Osteocyte (in vitro differentiated cells): ENCODE measurements at places on chromosomes 3 and 15.

DNA sequence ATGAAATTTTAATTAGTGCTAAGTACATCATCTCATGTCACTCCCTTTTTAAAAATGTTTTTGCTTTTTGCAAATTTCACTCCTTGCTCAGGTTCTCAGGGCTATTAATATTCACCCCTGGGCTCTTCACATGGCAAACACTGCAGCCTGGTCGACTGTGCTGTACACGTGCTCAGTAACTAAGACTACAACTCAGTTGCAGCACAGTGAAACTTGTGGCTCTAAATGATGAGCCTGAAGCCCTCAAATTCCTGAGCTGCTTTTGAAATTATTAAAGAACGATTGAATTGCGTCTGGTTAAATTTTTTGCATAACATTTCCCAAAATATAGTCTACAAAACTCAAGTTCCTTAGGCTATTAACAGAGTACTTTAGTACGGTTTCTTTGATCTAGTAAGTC lies 159.3 kb upstream of the C2CD4B start:
- no peak for DNase-seq

GRCh38 chr15:79168922-79169456 lies 78.4 kb upstream of the RASGRF1 start:
- peak; percentile 70 for DNase-seq

DNA sequence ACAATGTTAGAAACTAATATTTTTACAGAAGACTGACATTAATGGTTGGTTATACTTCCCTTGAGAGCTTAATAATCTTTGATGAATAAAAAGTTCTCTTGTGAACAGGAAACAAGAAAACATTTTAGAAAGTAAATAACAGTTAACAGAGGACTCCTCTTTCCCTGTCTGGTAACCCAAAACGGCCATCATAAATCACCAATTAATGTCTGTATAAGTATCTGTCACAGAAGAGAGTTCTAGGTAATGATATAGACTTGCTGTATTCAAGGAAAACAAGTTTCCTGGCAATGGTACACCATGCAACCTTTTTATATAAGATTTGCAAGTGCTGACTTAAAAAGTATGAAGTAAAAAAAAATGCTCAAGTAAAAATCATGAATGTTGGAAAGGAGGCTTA lies 426.7 kb downstream of the SOX2 start:
- no peak for DNase-seq

DNA sequence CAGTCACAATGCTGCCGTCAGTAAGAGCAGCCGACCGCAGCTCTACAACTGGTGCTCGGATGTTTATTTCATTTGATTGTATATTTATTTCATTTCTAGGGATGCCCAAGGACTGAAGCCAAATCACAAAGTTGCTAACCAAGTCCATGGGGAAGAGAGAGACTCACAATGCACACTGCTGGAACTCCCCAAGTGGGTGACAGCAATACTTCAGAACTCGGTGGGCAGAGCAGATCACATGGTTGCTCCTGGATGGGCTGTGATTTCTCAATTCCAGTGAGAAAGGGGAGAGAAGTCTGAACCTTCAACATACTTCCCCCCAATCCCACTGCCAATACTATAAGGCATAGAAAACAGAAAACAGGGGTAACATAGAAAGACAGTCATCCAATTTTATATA lies 265.8 kb upstream of the WNT5A start:
- DNase-seq, result no peak

GRCh38 chr15:52262364-52262763 lies 33.2 kb downstream of the MYO5C start:
- no peak for DNase-seq

- DNase-seq, result no peak
These were observed 26.0 kb downstream of the PPCDC start for GRCh38 chr15:75049392-75049791.

DNA sequence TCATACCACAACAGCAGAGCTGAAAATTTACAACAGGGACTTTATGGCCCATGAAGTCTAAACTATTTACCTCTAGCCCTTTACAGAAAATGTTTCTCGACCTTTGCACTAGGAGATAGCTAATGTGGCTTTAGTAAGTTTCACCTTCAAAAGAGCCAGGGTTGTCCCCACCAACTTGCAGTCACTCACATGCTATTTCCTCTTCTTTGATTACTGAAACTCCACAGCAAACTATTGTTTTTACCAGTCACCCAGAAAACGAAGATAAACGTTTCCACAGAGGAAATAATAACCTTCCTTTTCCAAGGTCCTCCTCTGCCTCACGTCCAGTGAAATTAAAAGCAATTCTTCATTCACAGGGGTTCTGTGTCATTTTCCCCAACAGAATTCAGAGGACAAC lies 48.2 kb downstream of the WWTR1 start:
- DNase-seq, result no peak

GRCh38 chr3:2415083-2415482 lies 316.4 kb downstream of the CNTN4 start:
- no peak for DNase-seq

- no peak for DNase-seq
These were observed 507 bp upstream of the AP3B2 start for GRCh38 chr15:82710208-82710555.

DNA sequence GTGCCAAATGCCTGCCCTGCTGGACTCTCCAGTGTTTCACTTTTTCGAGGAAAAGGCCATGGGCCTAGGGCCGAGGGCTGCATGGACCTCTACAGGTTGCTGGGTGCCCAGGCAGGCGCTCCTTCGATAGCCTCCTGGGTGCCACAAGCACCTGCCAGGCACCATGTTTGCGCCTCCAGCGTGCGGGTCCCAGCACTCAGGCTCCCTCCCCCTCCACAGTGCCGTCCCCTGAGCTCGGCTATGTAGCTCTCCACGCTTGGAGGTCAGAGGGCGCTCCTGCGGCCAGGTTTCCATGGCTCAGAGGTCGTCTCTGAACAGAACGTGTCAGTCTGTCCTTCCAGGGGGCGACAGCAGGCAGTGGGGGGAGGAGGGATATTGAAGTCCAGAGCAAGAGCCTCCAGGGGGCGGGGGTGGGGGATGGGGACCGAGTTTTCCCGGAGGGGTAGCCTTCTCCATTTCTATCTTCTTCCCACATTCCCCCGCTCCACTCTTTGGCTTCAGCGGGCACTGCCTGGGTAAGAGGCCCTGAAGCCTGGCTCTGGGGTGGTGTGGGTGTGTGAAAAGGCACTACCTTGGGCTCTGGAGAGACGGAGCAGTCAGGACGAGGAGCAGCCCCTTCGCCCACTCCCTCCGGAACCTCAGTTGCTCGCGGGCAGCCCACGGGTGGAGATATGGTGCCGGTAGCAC lies 3.6 kb downstream of the ONECUT1 start:
- no peak for DNase-seq

GRCh38 chr3:130527426-130527825 lies 10.4 kb downstream of the COL6A6 start:
- no peak for DNase-seq

- peak; percentile 73 for DNase-seq
These were observed 27.7 kb upstream of the HHATL start for GRCh38 chr3:42730294-42730693.

- no peak for DNase-seq
These were observed 1.9 kb upstream of the MYZAP start for GRCh38 chr15:57589754-57590153.

DNA sequence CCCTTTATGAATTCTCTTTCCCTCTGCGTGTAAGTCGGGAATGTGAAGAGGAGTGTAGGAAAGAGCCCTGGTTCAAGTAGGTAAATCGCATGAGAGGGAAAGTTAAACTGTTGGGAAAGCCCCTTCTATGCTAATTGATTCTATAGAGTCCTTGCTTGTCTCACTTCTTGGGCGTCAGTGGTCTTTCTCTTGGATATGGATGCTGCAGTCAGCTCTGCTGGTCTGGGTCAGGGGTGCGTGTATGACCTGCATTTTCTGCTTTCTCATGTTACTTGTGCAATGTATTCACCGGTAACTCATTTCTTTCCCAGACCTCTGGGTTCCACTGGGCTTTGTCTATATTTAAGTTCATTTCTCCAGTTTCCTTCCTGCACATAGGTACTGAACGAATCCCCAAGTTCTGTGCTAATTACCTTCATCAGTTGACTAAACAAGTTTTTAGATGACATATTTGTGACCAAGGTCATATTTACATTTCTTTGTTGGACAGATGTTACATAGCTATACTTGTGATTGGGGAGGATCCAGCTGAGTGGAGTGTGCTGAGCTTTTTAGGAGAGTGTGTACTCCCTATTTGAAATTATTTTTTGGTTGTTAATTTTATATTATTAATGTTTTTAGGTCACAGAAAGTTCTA lies 1.4 kb downstream of the SETD5 start:
- DNase-seq, result no peak

- no peak for DNase-seq
These were observed 79.7 kb upstream of the MRPL3 start for GRCh38 chr3:131582438-131582837.

GRCh38 chr3:76096836-76097588 lies 311.7 kb upstream of the ZNF717 start:
- no peak for DNase-seq

GRCh38 chr3:139686206-139686605 lies 8.4 kb upstream of the NMNAT3 start:
- no peak for DNase-seq

GRCh38 chr3:81013360-81013759 lies 748.1 kb downstream of the GBE1 start:
- DNase-seq, result no peak

- no peak for DNase-seq
These were observed 17.6 kb upstream of the COLQ start for GRCh38 chr3:15539066-15539465.

GRCh38 chr3:158337110-158337509 lies 227.2 kb downstream of the RSRC1 start:
- DNase-seq, result no peak

DNA sequence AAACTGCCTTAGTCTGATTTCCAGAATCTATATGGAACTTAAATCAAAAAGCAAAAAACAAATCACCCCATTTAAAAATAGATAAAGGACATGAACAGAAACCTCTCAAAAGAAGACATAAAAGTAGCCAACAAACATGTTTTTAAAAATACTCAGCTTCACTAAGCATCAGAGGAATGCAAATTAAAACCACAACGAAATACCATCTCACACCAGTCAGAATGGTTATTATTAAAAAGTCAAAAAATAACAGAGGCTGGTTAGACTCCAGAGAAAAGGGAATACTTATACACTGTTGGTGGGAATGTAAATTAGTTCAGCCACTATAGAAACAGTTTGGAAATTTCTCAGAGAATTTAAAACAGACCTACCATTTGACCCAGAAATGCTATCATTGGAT lies 367.9 kb downstream of the ZIC4 start:
- DNase-seq, result no peak

DNA sequence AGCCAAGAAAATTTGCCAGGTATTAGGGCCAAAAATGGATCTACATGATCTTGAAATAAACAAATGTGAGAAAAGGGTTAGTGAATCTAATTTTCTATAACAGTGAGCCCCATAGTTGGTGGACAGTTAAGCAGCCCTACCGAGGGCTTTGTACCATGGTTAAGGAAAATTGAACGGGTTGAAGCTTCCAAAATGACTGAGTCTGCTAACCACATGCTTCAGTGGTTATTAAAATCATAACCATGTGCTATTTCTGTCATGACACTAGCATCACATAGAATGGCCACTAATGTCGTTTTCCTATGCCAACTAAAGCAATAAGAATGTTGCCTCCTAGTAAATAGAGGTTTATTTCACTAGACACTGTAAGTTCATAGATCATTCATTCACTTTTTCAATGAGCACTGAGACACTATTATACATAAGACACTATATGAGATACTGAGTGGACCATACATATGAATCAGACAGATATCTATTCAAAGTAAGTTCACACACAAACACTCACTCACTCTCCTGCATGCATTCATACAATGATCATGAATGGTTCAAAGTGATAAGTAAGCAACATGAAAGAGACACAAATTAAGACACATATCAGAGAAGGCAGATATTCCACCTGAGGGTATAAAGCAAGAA lies 4.3 kb downstream of the SST start:
- no peak for DNase-seq

DNA sequence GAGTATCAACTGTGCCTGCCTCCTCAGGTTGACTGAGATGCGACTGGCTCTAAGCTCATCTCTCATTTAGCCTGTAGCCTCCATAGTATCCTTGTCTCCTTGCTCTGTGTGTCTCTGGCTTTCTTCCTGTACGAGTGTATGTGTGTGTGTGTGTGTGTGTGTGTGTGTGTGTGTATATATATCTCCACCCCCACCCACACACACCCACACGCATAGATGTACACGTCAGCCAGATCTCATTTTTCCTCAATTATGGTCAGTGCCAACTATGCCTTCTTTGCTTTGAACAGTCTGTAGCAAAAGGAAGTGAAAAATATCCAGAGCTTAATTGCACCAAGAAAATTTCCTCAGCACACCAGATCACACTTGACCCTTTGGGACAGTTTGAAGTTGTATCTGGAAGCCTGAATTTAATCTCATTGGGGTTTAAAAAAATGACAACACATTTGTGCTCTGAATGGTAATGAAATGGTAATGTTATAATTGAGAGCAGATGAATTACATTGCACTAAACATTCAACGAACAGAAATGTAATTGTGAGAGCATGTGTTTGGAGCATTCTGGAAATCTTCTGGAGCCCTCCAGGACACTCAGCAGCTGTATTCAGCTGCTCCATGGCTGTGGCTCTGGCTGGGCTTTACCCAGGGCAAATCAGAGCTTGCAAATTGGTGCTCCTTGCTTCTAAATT lies 63.6 kb downstream of the RYR3 start:
- no peak for DNase-seq

DNA sequence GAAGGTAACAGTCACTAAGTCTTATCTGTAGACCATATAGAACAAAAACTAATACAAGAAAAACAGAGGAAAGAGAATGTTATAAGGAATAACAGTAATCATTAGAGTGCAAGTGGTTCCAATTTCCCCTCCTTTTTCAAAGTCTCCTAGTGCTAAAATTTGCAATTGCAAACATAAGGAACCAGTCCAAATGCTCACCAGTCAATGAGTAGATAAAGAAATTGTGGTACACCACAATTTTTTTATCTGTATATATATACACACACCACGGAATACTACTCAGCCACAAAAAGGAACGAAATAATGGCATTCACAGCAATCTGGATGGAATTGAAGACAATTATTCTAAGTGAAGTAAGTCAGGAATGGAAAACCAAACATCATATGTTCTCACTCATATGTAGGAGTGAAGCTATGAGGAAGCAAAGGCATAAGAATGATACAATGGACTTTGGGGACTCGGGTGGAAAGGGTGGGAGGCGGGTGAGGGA lies 38.9 kb upstream of the RSL24D1 start:
- no peak for DNase-seq

GRCh38 chr15:63395730-63396151 lies 14.1 kb upstream of the CA12 start:
- no peak for DNase-seq

DNA sequence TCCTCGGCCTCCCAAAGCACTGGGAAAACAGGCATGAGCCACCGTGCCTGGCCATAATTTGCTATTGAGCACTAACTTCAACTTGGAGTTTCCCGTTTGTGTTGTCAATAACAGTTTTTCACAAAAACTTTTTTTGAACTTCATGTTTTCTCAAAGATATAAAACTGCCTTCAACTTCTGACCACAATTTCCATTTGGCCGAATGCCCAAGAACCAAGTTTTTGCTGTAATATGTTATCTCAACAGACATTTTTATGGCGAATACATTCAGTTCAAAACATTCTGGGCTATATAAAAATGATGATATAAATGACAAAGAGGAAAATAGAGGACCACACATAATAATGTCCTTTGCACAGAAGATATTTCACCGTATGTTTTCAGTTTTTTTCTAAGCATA lies 56.4 kb downstream of the NEDD4 start:
- no peak for DNase-seq
